BJ (cell line): ENCODE measurements at places on chromosomes 3 and 15. TPM values are rescaled to one million over a fixed set of nuclear protein-coding genes. Genes with fewer than 3 reads are reported as not detected.

GCNT3 gene
- polyA plus RNA-seq, result not detected in 2 replicates

FOXB1 gene
- not detected in 2 replicates for polyA plus RNA-seq

NEO1 gene
- 2.9 and 3.2 TPM in 2 replicates for polyA plus RNA-seq

TNFSF10 gene
- polyA plus RNA-seq, result 0.17 TPM in 1 of 2 replicates, not detected in the other

PLA2G4E gene
- polyA plus RNA-seq, result not detected in 2 replicates

C3orf85 gene
- polyA plus RNA-seq, result not detected in 2 replicates

ABHD2 gene
- 47.2 and 69.6 TPM in 2 replicates for polyA plus RNA-seq
